ENCODE measurements at places on chromosomes 4 and X. TPM values are rescaled to one million over a fixed set of nuclear protein-coding genes. Genes with fewer than 3 reads are reported as not detected.

Gene MTNR1A
- not detected for total RNA-seq

Gene CXCL1
- total RNA-seq = not detected

GRCh38 chrX:125398959-125399440, 79.3 kb downstream of the TEX13C start:
- no peak for DNase-seq

Gene XPNPEP2
- total RNA-seq = 0.05 TPM

Gene FAM53A
- 4.0 TPM for total RNA-seq

GRCh38 chrX:41022566-41022965, 62.7 kb upstream of the USP9X start:
- DNase-seq = no peak

- no peak for DNase-seq
These were observed 49.7 kb upstream of the KIAA1210 start for GRCh38 chrX:119177278-119177677.

- no peak for DNase-seq
These were observed 37.9 kb downstream of the SGMS2 start for GRCh38 chr4:107862658-107863057.

- no peak for DNase-seq
These were observed 66.7 kb upstream of the DHX15 start for GRCh38 chr4:24650849-24651640.

- no peak for DNase-seq
These were observed 12.5 kb upstream of the IRAK1 start for GRCh38 chrX:154032160-154032559.

Gene GPR119
- total RNA-seq = not detected

GRCh38 chr4:38820329-38821061, 15.9 kb upstream of the TLR1 start:
- no peak for DNase-seq

GRCh38 chr4:76518241-76518640, 83.2 kb downstream of the SHROOM3 start:
- no peak for DNase-seq

GRCh38 chr4:106096454-106096853, 201.2 kb downstream of the NPNT start:
- no peak for DNase-seq

GRCh38 chr4:3263053-3263875, 14.3 kb downstream of the MSANTD1 start:
- DNase-seq = no peak

DNA sequence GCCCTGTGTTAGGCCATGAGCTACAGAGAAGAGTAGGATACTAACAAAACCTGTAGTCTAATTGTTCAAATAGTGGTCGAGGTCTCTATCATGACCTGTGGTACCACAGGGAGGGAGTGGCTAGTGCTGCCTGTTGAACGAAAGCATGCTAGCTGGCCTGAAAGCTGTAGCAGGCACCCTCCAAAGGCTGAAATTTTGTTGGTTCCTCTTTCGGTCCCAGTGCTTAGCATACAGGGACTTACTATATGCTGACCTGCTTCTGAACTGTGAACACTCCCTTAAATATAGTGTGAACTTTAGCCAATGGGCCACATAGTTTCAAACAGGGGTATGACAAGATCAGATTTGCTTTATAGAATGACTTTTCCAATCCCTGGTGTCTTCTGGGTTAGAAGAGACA, 113.4 kb downstream of the PJA1 start:
- no peak for DNase-seq

Gene ALPK1
- total RNA-seq = 2.6 TPM

Gene EPGN
- total RNA-seq = 0.22 TPM

Gene OTC
- total RNA-seq = not detected

Gene SPP1
- total RNA-seq = 0.87 TPM

DNA sequence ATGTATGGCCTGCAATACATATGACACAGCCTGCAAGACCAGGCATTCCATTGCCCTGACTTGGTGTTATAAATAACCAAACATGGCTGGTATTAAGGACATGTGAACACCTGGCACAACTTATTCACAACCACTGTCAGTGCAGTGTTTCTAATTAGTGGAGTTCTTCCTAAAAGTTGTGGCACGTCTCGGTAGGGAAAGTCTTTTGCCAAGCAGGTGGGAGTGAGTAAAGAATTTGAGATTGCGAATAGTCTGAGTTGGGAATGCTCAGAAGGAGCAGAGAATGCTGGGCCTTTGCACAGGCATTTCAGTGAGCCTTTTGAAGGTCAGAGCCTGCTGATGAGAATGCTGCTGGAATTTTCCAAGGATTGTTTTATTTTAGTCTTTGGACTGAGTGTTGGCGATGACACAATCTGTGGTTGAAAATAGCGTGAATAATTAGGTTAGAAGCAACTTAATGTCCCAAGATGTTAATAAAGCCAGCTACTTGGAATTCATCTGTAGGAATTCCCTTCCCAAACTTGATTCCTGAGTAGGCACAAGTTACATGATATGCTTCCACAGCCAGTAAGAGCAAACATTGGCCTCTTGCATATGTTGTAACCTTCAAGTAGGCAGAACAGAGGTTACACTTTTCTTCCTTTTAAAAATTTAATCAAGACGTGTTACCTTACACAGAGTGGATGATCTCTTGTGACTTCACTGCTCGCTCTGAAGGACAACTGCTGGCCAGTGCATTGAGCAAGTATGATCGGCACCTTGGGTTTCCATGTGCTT, 83.6 kb upstream of the PGRMC2 start:
- no peak for DNase-seq

DNA sequence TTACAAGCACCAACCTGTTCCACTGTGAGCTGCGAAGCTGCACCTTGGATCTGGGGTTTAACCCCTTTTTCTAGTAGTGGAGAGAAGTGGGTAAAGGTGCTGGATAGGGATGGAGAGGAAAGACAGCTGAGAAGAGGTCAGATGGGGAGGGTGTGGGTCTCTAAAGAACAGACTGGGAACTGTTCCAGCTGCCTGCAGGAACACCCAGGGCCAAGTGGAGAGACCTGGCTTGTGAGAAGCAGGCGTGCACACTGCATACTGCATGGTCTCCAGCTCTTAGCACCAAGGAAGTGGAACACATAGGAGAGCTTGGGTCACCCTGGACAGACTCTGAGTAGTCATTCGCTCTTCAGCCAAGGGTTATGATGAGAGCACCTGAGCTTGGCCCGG, 16.1 kb downstream of the BCOR start:
- no peak for DNase-seq

GRCh38 chrX:332496-332860, 13.9 kb upstream of the GTPBP6 start:
- no peak for DNase-seq

DNA sequence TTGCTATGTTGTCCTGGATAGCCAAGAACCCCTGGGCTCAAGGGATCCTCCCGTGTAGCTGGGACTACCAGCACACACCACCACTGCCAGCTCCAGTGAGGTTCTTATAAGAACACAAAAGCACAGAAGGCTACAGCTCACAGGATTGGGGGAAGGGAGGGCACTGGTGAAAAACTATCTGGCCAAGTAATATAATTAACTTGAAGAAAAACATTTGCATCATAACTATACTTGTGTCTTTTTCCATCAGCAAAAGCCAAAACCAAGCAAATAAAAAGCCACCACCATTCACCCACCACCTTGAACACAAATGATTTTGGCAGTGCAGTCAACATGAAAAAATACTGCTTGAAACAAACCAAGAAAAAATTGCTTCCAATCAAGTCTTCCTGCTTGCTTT, 188.2 kb downstream of the MAML3 start:
- no peak for DNase-seq

Gene PDGFC
- total RNA-seq = 0.40 TPM

DNA sequence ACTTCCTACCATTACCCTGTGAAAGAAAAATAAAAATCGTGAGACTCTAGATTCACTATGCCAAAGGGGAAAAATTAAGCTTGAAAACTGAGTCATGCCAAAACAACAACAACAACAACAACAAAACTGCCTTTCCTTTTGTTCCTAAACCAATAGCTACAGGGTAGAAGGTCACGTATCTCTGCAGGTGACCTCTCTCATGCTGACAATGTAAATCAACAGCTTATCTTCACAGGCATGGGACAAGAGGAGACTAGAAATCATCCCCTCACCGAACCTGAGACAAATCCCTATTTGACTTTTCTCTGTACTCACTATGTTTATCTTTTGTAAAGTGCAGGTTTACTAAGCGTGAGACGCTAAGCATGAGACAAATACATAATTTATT, 20.5 kb upstream of the AADAT start:
- no peak for DNase-seq

GRCh38 chr4:65482410-65482809, 187.9 kb downstream of the EPHA5 start:
- no peak for DNase-seq

Gene LUZP4
- total RNA-seq = not detected

Gene DUSP9
- total RNA-seq = 0.42 TPM

DNA sequence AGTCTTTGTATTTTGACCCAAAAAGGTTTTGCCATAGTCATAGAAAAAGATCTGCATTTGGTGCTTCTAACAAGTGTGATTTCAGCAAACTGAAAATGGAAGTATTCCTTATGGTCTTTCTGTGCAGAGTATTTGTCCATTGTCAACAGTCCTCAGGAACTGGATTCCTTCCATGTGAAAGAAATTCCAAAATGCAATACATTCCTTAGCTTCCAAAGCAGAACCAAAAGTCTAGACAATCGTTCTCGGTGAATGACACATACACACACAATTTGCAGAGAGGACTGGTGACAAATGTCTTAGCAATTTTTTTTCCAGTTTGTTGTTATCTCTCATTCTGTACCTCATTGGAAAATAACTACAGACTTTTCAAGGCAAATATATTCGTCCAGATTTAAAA, 562.2 kb upstream of the SLIT2 start:
- DNase-seq = no peak

- DNase-seq = no peak
These were observed 5.7 kb upstream of the RHOH start for GRCh38 chr4:40190880-40191815.

DNA sequence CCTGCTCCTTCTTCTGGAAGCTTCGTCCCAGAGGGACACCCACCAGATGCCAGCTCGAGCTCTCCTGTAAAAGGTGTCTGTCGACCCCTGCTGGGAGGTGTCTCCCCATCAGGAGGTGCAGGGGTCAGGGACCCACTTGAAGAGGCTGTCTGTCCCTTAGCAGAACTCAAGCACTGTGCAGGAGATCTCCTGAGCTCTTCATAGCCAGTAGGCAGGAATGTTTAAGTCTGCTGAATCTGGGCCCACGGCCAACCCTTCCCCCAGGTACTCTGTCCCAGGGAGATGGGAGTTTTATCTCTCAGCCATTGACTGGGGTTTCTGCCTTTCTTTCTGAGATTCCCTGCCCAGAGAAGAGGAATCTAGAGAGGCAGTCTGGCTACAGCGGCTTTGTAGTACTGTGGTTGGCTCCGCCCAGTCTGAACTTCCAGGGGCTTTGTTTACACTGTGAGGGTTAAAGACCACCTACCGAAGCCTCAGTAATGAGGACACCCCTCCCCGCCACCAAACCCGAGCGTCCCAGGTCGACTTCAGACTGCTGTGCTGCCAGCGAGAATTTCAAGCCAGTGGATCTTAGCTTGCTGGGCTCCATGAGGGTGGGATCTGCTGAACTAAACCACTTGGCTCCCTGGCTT, 1383.0 kb upstream of the TENM3 start:
- DNase-seq = no peak

DNA sequence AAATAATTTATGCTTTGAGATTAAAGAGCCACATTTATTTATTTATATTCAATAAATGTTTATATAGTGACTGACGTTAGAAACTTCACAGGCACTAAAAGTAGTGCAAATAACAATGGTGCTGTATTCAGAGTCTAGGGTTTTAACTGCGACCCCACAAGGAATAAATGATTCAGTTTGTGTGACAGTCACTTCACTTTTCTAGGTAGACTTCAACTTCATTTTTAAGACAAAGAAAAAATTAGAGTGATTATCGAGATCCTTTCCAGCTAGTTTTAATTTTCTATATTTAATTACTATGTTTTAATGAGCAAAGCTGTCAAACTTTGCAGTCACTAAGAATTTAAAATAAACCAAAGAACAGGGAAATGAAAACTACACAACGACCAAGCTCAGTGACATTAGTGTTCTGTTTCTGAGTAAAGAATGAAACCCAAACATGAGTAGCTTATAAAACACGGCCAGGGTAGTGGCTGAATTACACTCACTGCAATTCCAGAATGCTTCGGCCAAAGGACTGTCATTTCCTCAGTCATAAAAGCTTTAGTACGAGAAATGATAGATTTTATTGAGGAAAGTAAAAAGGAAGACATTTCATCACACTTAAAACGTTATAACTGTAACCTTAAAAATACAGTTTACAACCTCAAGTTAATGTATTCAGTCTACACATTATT, 38.6 kb downstream of the ADGRA3 start:
- no peak for DNase-seq

DNA sequence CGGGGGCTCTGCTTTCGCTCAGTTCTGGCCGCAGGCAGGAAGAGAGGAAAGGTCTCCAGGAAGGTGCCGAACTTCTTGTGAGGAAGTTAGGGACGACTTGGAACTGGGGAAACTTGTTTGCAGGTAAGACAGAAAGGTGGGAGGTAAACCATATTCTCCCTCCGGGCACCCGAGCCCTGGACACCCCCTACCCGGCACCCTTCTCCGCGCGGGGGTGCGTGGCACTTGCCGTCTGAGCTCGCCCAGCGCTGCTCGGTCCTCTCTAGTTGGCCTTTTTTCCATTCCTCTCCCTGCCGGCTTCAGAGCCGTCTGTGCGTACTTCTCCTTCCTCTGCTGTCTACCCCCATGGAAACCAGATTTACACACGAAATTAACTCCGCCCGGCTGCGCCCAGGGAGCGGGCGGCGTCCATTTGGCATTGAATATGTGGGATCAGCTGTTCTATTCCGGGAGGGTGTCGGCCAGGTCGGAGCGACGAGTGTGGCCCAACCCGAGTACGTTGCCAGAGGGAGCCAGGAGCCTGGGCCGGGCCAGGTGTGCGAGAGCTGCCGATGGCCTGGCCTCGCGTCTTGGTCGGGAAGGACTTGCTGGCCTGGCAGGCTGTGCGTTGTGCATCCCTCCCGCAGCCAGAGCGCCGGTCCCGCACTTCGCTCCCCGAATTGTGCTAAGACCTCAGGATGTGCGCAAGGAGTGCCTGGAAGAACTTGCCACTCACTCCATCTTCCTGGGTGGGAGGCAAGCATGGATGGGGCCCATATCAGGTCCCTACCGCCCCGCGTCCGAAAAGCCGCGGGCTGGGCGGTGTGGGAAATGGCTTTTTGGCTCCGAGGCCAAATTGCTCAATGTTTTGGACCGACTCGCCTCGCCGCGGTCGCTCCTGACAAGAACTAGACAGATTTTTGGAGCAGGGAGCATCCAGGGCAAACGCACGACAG, 1.7 kb downstream of the PDGFRA start:
- no peak for DNase-seq

GRCh38 chr4:73615613-73616012, 4.6 kb downstream of the RASSF6 start:
- no peak for DNase-seq

DNA sequence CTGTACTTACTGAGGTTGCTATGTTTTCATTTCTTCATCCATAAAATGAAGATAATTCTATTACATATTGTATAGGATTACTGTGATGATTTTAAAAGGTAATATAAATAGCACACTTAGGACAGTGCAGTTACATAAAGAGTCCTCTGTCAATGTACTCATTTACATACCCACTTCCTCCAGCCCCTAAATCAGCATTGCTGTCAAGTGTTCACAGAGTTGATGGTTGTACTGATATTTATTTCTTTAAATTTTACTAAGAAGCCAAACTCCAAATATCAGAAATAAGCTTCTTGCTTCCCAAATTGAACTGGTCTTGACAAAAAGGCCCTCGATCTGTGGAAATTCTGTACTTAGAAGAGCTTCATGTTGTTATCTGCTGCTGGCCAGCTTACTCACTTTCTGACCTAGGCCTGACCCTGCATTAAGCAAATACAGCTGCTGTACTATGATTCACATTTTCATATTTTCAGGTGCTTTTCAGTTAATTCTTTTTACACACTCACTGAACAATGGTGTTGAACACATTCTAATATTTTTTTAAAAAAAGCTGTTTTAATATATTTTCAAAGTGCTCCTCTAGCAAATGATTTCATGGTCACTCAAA, 259.6 kb downstream of the UNC5C start:
- no peak for DNase-seq

Measured in activated T-cell treated with anti-CD3 and anti-CD28 coated beads, Interleukin-2, amount 50 U/mL, for 4 hours (primary cell).